ENCODE measurements at places on chromosomes 7 and 10.

- DNase-seq = no peak
These were observed 96.3 kb downstream of the ATXN7L1 start for GRCh38 chr7:105779856-105780780.

DNA sequence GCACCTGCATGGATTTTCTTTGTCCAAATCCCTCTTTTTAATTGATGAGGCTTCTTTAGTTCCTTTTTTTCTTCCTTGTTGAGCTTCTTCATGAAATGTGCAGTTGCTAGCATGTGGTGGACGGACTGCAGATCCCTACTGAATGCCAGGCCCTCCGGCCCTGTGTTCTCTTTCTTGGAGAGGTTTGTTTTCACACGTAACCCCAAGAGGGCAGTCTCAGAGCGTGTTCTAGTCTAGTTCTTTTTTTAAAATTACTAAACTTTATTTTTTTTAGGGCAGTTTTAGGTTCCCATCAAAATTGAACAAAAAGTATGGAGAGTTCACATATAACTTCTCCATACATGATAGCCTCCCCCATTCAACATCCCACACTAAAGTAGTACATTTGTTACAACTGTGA lies 190.0 kb downstream of the CFTR start:
- DNase-seq = no peak

DNA sequence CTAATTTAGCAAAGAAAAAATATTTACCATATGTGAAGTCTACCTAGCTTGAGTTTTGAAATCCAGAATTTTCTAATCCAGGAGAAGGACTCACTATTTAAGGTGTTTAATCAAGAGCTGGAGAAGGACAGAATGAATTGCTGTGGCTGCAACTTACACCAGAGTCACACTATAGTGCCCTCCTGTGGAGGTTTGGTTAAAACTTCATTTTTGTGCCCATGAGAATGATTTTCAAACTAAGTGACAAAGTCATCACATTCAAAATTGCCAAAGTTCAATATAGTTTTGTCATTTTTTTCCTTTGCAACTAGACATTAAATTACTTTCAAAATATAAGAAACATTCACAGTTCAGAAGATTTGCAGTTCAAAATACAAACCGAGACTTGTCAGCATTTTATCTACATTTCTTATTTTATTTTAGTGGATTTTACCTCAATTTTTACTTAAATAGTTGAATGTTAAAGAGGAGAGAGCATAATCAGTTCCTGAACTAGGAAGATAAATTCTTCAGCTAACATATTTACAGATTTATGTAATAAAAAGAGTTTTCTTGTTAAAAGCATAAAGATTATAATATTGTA lies 70.7 kb downstream of the CABCOCO1 start:
- no peak for DNase-seq

DNA sequence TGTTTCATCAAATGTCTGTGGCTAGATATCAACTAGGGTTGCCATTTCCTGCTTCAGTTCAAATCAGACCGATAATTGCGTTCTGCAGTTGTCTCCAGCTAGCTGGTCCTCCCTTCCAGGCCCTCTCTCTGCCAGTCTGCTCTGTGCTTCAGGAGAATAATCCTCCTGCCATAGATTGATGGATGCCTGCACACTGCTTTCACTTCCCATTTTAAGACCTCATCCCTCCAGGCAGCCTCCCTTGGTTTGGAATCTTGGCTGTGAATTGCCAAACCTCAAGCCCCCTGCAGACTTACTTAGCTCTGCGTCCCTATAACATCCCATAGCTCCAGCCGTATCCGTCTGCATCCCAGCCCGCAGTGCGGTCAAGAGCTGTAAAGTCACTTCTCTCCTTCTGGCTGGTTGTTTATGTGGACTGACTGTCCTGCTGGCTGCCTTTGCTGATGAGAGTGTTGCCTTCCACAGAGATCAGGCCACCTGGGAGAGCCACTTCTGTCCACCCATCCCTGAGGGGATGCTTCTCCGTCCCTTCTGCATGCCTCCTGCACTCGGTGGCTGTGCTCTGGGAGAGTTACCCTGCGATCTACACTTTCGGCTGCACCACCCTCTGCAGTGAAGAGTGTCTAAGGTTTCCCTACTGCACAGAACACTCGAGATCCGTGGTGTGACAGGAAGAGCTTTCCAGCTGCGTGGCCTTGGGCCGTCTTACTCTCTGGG lies 22.4 kb upstream of the KLF6 start:
- DNase-seq = peak; percentile 33

DNA sequence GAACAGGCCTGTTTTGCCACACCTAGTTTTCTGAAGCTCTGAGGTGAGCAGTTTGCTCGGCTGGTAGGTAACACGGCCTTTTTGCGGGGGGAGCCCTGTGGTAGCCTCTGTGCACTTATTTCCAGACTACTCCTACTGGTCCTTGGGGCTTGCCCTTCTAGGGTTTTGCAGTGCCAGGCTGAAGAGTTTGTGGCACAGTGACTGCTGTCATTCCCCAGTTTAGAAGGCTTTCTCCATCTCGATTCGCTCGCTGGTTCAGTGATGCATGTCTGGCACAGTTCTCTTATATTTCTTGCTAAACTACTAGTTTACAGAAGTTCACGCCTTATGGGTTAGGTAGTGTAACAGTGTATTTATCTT lies 711 bp downstream of the KIF20B start:
- DNase-seq = peak; percentile 15

DNA sequence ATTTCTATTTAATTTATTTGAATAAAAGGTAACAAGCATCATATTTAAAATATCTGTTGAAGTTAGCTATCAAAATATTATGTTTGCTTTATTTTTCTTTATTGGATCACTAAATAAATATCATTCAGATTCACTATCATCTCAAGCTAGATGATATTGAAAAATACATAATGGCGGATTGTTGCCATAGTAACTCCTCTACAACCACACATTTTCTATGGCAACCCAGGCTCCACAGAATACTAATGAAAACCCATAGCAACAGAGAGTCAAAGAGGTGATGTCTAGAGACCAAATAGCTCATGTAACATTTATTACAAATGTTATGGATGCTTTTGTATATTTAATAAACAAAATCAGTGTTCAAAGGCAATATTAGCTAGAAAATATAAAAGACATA lies 148.9 kb upstream of the CDK1 start:
- DNase-seq = no peak

DNA sequence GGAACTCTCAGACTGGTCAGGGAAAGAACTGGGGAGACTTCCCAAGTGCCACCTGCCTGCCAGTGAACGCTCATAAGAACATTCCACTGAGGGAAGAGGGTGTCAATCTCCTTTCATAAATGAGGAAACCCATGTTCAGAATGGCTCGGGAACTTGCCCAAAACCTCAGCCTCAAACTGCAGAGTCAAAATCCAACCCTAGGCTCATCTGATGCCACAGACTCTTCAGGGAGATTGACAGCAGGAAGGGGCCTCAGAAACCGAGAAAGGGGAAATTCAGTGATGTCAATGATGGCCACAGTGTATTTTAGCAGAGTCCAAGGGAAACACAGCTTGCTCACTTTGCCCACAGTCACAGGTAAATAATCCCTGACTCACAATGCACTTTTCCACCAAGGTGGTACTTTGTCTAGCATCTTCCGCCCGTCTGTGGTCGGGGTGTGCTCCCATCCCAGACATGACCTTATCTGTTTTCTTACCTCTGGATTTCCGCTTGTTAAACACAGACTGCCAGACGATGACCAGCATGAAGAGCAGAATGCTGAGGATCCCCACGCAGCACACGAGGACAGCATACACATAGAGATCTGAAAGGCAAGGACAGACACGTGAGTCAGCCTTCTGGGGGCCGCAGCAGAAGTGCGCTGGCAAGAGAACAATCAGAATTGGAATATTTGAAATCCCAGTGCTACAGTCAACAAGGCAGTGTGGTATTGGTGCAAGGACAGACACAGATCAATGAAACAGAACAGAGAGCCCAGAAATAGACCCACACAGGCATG lies 38.4 kb downstream of the VSTM4 start:
- no peak for DNase-seq

DNA sequence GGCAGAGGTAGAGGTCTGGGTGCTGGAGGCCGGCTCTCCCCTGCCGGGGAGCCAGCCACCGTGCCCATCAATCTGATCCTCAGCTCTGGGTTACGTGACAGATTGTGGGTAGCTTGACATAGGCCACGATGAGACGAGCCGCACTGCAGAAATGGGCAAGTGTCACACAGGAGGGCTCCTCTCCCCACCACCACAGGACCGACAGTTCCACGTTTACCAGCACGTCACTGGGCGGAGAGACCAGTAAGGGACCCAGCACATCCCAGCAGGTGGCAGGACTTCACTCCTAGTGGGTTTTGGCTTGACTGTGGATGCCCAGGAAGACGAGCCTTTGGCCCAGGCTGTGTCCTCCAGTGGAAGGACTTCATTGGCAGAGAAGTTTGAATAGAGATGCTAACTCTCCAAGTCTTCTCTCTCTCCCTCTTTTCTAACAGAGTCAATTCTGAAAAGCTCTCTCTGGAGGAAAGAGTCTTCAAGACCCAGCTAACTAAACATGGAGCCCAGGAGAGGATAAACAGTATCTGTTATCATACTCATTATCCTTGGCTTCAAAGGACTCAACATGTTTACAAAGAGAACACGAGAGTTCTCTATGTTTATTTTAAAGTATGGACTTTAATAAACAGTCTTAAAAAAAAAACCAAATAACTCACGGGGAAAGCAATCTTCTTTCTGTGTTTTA lies 129.3 kb upstream of the JCAD start:
- DNase-seq = no peak

GRCh38 chr7:2151237-2151636 lies 81.5 kb downstream of the MAD1L1 start:
- DNase-seq = no peak

- DNase-seq = no peak
These were observed 172.9 kb downstream of the TCF7L2 start for GRCh38 chr10:113122947-113123346.

- DNase-seq = no peak
These were observed 166.3 kb upstream of the RNF32 start for GRCh38 chr7:156474241-156474743.

DNA sequence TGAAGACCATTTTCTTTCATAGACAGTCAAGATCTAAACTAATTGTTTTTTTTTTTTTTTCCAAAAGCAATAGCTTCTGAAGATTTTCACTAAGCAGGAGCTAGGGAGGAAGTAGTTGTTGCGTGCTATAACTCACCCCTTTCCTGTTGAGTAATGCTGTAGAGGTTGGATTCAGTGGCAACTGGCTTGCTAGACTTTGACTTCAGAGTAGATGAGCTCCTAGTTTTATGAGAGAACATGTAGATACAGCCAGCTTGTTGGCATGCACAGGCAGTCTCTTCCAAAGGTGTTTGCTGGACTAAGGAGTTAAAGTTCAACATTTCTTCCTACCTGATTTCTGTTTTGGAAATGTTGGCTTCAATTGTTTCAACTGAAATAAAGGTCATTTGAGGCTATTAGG lies 66.2 kb upstream of the MXI1 start:
- peak; percentile 15 for DNase-seq

GRCh38 chr10:95442341-95442740 lies 118.8 kb downstream of the SORBS1 start:
- DNase-seq = no peak

GRCh38 chr10:121267236-121268003 lies 330.8 kb downstream of the FGFR2 start:
- DNase-seq = no peak

GRCh38 chr7:28291559-28291958 lies 111.0 kb upstream of the JAZF1 start:
- no peak for DNase-seq

DNA sequence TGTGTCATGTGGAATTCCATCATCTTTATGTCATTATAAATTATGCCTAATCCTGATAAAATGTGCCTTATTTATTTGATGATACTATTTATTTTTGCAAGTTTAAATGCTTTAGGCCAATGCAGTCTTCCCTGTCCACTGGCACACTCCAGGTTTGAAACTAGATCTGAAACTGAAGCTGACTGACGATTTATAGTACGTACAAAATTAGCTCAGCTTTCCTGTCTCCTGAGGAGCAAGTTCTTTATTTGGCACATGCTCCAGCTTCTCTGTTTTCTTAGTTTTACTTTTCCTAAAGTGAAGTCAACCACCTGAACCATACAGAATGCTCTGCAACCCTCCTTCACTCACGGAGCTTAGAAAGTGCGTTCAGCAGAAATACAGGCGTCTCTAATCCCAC lies 164.1 kb downstream of the HECW1 start:
- no peak for DNase-seq

GRCh38 chr10:13690281-13690825 lies 103.6 kb downstream of the PRPF18 start:
- no peak for DNase-seq

DNA sequence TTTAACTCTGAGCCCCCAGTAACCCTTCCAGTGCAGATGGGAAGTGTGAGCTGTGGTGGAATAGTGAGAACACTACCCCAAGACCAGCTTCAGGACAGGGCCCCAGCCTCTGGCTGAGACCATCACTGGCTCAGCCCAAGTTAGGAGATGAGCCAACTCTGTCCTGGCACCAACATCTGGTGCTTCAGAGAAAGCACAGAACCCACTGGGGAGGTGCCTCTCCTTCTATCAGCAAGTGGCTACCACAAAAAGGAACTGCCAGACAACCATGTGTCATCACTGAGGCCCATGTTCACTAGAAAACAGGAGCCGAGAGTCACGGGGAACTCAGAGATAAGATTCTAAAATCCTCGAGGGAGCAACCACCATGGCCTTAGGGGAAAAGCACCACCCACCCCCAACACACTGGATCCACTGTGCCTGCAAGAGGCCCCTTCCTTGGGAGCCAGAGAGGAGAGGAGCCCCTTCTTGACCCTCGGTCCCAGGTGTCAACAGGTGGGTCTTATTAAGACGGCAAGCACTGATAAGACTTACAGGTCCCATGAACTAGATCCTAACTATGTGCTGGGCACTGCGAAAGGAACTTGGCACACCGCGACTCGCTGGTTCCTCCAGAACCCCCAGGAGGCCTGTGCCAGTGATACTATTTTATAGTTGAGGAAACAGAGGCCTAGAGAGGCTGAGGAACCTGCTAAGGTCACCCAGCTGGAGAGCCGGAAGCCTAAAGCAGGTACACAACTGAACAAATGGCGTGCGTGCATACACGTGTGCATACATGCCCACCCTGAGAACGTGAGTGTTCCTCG lies 102.7 kb downstream of the FAM53B start:
- peak; percentile 73 for DNase-seq

- DNase-seq = peak; percentile 53
These were observed 50.4 kb downstream of the CPEB3 start for GRCh38 chr10:92240289-92241157.

GRCh38 chr7:7119729-7120128 lies 62.6 kb upstream of the C1GALT1 start:
- DNase-seq = no peak

- DNase-seq = no peak
These were observed 35.0 kb downstream of the EVX1 start for GRCh38 chr7:27277628-27278027.

- no peak for DNase-seq
These were observed 251.4 kb upstream of the HABP2 start for GRCh38 chr10:113301342-113301984.

GRCh38 chr7:130020434-130020833 lies 30.7 kb downstream of the ZC3HC1 start:
- no peak for DNase-seq

GRCh38 chr10:111539246-111539645 lies 462.4 kb downstream of the ADRA2A start:
- no peak for DNase-seq
